Psoas muscle (tissue), 8 donors: ENCODE measurements at places on chromosomes 4 and X. TPM values are rescaled to one million over a fixed set of nuclear protein-coding genes. Genes with fewer than 3 reads are reported as not detected.
A peak's percentile ranks its signal among the peaks of the same experiment; 100 is the strongest.

- no peak for DNase-seq
These were observed 91.5 kb upstream of the DHRSX start for GRCh38 chrX:2592279-2592678.

GRCh38 chr4:14920237-14920636, 82.0 kb upstream of the CPEB2 start:
- DNase-seq, result no peak

- DNase-seq, result peak; percentile 21
These were observed 14.5 kb downstream of the AFP start for GRCh38 chr4:73450398-73451004.

ACOX3 gene
- total RNA-seq, result 13.0 TPM

MAGEA4 gene
- not detected for total RNA-seq
